ENCODE measurements at places on chromosomes 2 and 18.

- no peak overlapping the region for H3K27ac ChIP-seq
- no peaks in the 10 kb centered on the region for H3K27me3 ChIP-seq
- DNase-seq = no peak
- H3K4me3 ChIP-seq = no peak overlapping the region
- peaks cover 13% of the 10 kb centered on the region for H3K36me3 ChIP-seq
- no peaks in the 10 kb centered on the region for H3K4me1 ChIP-seq
Observed at GRCh38 chr18:63247926-63248325, 71.6 kb downstream of the BCL2 start.

DNA sequence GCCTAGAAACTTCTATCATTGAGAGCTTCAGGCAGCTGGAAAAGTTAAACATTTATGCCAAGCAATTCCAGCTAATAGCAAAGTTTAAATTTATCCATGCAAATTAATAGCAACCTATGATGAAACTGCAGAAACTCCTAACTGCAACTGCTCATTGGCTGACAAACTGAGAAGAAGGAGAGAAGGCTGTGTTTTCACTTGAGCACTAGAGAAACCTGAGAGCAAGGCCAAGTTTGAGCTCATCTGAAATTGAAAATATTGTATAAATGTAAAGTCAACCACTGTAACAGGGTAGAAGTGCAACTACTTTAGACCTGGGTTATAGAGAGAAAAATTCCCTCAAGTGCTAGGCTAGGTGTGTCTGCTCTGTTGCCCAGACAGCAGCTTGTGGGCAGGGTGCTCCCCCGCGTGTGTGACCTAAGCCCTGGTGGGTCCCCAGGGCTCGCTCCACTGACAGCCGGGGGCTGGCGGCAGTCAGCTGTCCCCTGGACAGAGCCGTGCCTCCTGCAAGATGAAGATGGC lies 50.2 kb downstream of the CABYR start:
- peaks cover 10% of the 10 kb centered on the region for H3K36me3 ChIP-seq
- DNase-seq = no peak
- no peak overlapping the region for H3K4me3 ChIP-seq
- H3K27ac ChIP-seq = no peak overlapping the region
- no peaks in the 10 kb centered on the region for H3K27me3 ChIP-seq

DNA sequence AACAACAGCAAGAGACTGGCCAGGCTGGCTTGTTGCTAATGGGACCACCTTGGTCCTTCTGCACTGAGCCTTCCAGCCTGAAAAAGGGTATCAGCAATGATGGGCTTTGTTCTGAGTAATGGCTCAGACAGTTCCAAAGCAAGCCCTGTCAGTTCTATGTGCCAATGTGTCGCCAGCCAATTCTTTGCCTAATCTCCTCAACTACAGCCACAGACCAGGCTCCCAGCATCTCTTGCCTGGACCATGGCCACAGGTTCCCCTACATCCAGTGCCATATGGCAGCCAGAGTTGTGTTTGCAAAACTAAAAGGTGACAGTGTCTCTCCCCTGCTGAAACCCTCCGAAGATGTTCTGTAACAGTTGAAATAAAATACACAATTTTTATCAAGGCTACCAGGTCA lies 61.5 kb upstream of the TMEM177 start:
- no peak overlapping the region for H3K4me3 ChIP-seq
- peaks cover 4% of the 10 kb centered on the region for H3K27me3 ChIP-seq
- DNase-seq = no peak
- no peak overlapping the region for H3K27ac ChIP-seq
- H3K4me1 ChIP-seq = no peaks in the 10 kb centered on the region

GRCh38 chr18:51897884-51898283 lies 442.1 kb upstream of the DCC start:
- H3K36me3 ChIP-seq = no peaks in the 10 kb centered on the region
- H3K4me1 ChIP-seq = no peaks in the 10 kb centered on the region
- no peak overlapping the region for H3K27ac ChIP-seq
- no peak for DNase-seq
- no peak overlapping the region for H3K4me3 ChIP-seq

- H3K36me3 ChIP-seq = peaks cover 30% of the 10 kb centered on the region
- H3K4me1 ChIP-seq = no peaks in the 10 kb centered on the region
- no peak for DNase-seq
Observed at GRCh38 chr18:49444581-49444980, 15.9 kb downstream of the DYM start.

GRCh38 chr2:128304715-128305554 lies 13.7 kb downstream of the HS6ST1 start:
- H3K36me3 ChIP-seq = peaks cover 11% of the 10 kb centered on the region
- H3K4me1 ChIP-seq = peaks cover 56% of the 10 kb centered on the region
- peak overlapping the region; percentile 64 for H3K4me3 ChIP-seq
- no peak for DNase-seq
- no peaks in the 10 kb centered on the region for H3K27me3 ChIP-seq

- H3K36me3 ChIP-seq = no peaks in the 10 kb centered on the region
- no peak for DNase-seq
- H3K4me1 ChIP-seq = peaks cover 24% of the 10 kb centered on the region
- H3K27ac ChIP-seq = peak overlapping the region; percentile 22
- H3K27me3 ChIP-seq = peaks cover 8% of the 10 kb centered on the region
Observed at GRCh38 chr18:50791599-50792438, 28.0 kb downstream of the MRO start.

All from type B pancreatic cell (in vitro differentiated cells).